Suppressor macrophage (primary cell): ENCODE measurements at places on chromosomes 16 and 17.

- peak; percentile 12 for DNase-seq
Observed at GRCh38 chr17:66373944-66374817, 71.8 kb downstream of the PRKCA start.

- DNase-seq, result no peak
Observed at GRCh38 chr17:57585341-57586195, 159.5 kb downstream of the CCDC182 start.

GRCh38 chr16:7321661-7322060, 11.0 kb upstream of the RBFOX1 start:
- no peak for DNase-seq

DNA sequence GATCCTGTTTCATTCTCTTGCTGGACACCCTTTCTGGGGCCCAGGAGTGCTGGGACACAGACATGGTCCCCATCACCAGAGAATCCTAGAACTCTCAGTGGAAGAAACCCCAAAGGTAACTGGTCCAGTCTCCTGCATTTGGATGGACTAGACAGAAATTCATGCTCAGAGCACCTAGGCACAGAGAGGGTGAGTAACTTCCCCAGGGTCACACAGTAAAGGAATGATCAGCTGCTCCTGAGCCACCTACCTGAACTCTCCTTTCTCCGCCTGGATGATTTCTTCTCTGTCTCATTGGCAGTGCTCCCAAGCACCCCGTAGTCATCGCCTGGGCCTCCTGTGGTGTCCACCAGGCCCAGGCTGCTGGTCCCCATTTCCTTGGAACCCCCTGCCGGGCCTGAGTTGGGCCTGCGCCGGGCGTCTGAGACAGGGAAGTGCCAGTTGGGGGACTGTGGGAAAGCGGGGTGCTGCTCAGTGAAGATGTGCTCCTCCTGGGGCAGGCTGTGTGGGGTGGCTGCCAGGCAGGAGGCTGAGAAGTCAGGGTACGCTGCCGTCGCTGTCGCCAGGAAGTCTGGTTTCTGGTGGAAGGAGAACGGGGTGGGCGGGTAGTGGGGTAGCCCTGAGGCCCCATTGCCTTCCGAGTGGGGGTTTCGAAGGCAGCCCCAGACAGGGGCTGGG, 767 bp downstream of the MEOX1 start:
- no peak for DNase-seq

DNA sequence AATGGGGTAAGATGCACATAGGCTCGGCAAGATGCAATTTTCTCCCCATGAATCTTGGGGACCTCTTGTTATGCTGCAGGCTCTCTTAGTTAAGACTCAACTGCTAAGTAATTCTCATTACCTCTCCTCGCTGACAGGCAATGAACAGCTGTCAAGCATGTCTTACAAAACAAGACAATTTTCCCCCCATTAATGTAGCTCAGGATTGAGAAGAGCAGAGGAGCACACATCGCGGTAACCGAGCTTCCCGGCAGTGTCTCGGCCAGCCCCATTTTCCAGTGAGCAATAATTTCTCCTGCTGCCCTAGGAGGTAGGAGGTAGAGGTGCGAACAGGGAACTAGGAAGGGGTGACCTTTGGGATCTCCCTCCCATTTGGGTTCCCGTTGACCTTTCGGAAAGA, 272.1 kb downstream of the HAPSTR1 start:
- no peak for DNase-seq

DNA sequence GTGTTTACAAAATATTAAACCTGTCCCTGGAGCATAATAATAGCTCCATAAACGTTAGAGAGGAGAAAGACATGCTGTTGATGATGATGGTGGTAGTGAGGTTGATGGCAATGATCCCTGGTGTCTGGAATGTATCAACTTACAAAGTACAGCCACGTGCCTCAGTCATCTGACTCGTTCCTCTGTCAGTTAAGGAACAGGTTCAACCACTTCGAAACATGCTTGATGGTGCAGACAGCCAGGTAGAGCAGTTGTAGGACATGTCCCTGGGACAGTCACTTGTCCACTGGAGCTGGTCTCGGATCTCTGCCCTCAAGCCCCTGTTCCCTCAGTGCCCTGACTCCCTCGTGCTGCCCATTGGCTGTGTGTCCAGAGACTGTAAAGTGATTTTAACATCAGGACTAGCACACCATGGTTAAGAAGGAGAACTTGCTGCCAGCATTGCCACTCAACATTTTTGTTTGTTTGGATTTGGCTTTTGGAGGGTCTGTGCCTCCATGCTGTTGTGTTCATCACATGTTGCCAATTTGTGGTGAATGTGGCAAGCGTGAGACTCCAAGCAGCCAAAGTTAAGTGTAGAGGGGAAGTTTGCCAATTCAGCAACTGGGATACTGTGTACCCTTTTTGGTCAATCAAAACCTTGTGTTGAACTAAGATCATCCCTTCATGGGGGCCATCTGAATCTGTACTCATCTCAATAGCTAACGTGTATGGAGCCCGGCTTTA, 16.3 kb upstream of the SALL1 start:
- DNase-seq, result no peak

DNA sequence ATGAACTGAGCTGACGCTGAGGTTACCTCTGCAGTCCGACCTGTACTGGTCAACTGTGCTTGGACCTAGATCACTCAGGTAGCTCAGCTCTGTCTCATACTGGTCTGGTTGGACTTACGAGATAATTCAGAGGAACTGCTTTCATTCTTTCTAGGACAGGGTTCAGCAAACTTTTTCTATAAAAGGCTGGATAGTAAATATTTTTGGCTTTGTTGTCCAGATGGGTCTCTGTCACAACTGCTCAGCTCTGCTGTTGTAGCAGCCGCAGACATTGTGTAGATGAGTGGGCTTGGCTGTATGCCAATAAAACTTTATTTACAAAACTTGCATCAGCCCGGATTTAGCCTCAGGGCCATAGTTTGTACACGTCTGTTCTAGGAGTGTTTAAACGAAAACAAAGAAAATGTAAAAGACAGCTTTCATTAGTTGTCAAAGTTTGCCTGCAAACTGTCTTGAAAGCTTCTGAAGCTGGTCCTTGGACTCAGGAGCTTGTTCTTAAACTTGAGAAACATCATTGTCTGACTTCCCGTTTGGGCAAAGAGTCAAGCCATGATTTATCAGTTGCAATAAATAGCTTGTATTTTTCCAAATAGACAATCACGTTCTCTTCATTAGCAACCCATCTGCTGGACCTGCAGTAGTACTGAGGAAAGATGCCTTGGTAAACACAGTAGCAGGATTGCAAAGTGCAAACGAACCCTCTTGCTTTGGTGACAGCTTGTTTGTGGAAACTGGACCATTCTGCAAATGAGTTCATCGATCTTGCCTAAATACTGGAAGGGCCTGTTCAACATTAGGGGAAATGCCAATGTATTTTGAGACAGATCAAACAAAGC, 253.4 kb downstream of the SNX29 start:
- DNase-seq, result no peak

DNA sequence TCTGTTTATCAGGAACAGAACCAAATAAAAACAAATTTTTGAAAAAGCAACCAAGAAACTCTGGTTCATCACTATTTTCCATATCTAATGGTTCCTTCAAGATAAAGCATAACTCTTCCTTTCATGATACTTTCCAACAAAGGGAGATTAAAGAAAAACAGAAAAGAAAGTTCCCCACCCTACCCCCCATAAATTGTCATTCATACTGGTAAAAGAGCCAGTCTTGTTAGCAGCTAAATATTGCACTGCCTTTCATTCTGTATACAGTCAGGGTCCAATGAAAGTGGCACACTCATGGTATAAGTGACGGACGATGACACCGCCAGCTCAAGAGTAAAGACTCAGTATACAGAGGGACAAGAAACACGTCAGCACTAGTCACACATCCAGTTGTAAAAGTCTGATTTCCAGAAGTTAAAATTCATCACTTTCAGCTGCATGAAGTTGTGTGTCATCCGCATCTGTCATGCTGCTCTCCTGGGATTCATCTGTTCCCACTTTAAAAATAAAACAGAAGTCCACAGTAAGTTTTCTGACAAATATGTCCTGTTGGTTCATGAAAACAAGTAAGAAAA, 68.5 kb downstream of the CDC27 start:
- DNase-seq, result no peak

- no peak for DNase-seq
Observed at GRCh38 chr17:38656959-38657823, 17.6 kb downstream of the EPOP start.

- DNase-seq, result no peak
Observed at GRCh38 chr17:69084911-69085310, 24.2 kb upstream of the ABCA9 start.

DNA sequence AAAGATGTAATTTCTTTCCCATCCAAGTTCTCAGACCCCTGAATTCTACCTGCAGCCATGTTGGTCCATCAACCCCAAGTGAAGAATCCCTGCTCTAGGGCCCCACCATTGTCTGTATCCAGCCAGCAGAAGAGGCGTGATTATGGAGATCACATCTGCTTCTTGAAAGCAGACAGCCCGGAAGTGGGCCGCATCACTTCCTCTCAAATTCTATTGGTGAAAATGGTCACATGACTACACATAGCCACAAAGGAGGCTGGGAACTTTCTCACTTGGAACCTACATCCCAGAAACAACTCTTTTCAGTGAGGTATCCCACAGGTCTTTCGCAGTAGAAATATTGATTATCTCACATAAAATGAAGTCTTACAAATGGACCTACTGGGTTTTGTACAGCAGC, 40.1 kb downstream of the IL4R start:
- DNase-seq, result no peak

DNA sequence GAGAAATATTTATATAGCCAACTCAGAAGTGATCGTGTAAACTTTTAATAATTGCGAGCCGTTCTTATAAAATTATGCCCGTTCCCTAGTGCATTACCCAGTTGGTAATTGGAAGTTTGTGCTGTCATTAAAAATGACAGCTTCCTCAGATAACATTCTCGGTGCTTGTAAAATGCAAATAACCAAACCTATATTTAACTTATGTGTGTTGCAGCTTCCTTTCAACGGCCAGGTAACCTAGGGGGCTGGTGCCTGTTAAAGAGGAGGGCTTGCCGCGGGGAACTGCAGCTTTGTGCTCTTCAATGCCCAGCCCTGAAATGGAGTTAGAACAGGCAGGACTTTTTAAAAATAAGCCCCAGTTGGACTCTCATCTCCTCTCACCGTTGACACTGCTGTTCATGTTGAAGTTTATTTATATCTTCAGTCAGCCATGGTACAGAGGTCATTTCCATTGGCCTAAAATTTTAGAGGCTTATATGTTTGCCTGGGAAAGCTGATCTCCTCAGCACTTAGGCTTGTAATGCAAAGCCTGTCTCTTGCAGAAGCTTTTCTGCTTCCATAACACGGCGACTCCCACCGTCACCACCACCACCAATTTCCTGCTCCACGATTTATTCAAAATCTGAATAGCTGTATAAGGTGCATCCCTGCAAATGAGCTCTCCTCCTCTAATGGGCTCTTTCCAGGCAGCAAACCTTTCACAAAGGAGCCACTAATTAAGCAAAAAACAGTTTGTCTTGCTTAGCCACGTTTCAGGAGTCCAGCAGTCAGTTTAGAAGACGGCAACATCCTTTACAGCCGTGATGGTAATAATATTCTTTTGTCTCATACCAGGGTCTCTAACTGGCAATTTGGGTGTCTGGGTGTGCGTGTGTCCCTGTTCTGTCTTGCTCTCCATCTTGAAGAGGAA, 74.7 kb downstream of the RPA1 start:
- no peak for DNase-seq

DNA sequence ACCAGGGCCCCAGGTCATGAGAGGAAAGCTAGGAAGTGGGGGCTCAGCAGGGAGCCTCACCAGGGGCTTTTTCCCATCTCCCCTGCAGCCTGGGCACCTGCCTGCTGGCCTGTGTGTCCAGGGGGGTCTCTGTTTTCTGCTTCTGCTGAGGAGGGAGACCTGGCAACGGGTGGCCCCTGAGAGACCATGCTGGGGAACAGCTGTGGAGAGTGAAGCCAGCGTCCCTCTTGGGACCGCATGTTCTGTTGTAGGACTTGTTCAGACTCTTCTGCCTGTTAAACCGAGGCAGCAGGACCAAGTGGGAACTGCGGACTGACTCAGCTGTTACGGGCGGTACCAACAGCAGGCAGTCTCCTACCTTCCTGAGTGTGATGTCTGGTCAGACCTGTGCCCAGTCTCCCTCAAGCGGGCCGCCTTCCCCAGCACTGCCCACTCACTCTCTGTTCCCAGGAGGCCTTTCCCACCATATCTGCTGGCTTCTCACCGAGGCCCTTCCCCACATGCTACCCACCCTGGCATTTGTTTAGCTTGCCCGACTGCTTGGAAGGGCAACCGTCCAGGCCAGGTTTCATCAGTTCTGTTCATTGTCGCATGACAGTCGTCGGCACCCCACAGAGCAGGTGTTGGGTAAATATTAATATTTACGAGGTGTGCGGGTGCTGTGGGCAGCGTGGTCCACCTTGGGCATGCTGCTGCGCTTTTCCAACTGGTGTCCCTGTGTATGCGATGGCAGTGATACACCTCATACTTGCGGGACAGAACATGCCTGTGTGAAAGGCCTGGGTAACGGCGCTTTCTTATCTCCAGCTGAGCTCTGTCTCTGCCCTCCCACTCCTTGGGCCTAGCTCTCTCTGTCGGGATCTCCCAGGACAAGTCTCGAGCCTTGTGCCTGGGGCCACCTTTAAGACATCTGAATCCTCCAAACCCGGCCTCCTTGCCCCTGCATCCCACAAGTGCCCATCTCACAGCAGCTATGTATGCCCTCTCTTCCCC, 69.4 kb downstream of the MPRIP start:
- DNase-seq, result no peak

DNA sequence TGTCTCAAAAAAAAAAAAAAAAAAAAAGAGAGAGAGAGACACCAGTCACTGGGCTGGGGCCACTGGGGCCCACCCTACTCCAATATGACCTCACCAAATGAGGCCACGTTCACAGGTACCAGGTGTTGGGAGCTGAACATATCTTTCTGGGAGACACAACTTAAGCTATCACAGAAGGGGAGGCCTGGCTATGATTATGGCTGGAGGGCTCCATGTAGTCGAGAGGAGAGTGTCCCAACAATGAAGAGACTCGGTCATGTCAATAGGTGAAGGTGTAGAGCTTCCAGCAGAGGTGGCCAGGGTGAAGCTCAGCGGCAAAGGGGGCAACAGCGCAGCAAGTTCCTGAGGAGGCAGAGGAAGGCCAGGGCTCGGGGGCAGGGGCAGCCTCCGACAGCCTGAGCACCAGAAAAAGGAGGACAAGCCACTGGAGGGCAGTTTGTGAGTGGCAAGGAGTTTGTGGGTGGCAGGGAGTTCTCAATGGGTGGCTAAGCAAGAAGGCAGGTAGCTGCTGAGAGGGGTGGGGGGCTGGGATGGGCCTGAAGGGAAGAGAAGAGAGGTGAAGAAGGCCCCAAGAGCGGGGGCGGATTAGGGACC, 28.0 kb downstream of the ABCC3 start:
- DNase-seq, result no peak

- DNase-seq, result peak; percentile 72
Observed at GRCh38 chr17:34242587-34243363, 12.3 kb upstream of the CCL2 start.

GRCh38 chr16:49503256-49504022, 129.8 kb downstream of the C16orf78 start:
- DNase-seq, result peak; percentile 14
